Prostate gland (tissue), 2 donors: ENCODE measurements at places on chromosomes 3 and 15.

- no peak for DNase-seq
Measured at GRCh38 chr3:26624209-26624765, 1.7 kb downstream of the LRRC3B start.

GRCh38 chr15:31438601-31439265 is 112.1 kb downstream of the KLF13 start:
- DNase-seq, result no peak

DNA sequence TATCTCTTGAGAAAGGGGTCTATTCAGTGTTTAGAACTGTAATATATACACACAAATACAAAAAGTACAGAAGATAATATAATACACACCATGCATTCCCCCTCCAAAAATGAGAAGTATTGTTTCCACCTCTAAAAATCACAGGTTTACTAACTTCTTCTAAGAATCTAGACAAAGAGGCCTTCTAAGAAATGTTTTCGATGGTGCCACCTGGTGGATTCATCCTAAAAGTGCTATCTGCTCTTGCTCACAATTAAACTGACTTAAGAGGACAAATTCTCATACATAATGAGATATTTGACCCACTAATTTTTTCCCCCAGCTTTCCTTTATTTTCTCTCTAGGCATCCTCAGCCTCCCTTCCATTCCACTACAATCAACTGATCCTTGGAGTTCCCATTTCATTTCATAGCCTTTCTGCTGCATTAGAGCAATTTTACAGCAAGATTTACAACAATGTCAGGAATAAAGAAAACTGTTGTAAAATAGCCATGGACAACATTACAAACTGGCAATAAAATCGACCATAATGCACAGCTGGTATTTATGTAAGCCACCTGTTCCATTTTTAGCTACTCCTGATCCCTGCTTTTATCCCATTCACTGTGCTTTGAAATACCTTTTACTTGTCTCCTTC is 124.6 kb downstream of the ARRDC4 start:
- peak; percentile 36 for DNase-seq

- DNase-seq, result no peak
Measured at GRCh38 chr3:159149633-159150032, 347.8 kb downstream of the MFSD1 start.

DNA sequence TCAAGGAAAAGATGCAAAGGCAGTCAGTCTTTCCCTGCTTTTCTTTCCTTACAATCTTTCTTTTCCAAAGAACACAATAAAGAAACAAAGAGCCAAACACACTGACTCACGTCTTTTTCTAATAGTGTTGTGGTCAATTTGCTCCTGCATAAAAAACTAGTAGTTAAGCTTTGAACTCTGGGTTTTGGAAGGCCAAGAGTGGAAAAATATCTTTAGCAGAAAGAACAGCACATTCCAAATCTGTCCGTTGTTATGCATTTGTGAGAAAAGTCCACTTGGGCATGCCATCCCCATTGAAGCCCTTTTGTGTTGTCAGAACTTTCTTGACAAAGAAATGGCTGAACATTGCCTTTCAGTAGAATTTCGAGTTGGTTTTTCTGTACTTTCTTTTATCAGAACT is 18.2 kb downstream of the COL8A1 start:
- no peak for DNase-seq
